ENCODE measurements at places on chromosomes 16 and 17. TPM values are rescaled to one million over a fixed set of nuclear protein-coding genes. Genes with fewer than 3 reads are reported as not detected.

DNA sequence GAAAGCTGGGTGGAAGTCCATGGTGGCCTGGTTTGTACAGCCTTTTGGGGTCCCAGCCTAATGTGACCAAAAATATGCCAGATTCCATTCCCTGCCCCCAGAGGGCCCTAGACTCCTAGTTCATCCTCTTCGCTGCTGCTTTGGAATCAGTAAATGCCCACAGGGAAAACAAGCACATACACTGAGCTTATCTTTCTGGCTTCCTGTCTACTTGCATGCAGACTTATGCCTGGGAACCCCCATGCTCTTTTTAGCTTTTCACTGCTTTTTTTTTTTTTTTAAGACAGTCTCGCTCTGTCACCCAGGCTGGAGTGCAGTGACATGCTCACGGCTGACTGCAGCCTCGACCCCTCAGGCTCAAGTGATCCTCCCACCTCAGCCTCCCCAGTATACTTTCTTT, 6.2 kb upstream of the CD300LG start:
- no peaks in the 10 kb centered on the region for H3K4me1 ChIP-seq
- no peak overlapping the region for H3K4me3 ChIP-seq
- no peak overlapping the region for H3K27ac ChIP-seq

The MSLN gene
- not detected for total RNA-seq

The OR4D1 gene
- 2.2 TPM for total RNA-seq

- no peak for DNase-seq
- no peaks in the 10 kb centered on the region for H3K4me1 ChIP-seq
- H3K4me3 ChIP-seq = no peak overlapping the region
- H3K27me3 ChIP-seq = peaks cover 41% of the 10 kb centered on the region
Observed at GRCh38 chr16:85471469-85472431, 141.4 kb upstream of the GSE1 start.

The CCDC43 gene
- total RNA-seq = 20.4 TPM

The CSH2 gene
- not detected for total RNA-seq

The SEPTIN12 gene
- not detected for total RNA-seq

GRCh38 chr17:10757067-10757466, 27.2 kb upstream of the TMEM220 start:
- H3K4me3 ChIP-seq = no peak overlapping the region
- H3K4me1 ChIP-seq = no peaks in the 10 kb centered on the region
- no peaks in the 10 kb centered on the region for H3K36me3 ChIP-seq
- H3K27ac ChIP-seq = no peak overlapping the region
- no peak for DNase-seq
- peaks cover 2% of the 10 kb centered on the region for H3K27me3 ChIP-seq

DNA sequence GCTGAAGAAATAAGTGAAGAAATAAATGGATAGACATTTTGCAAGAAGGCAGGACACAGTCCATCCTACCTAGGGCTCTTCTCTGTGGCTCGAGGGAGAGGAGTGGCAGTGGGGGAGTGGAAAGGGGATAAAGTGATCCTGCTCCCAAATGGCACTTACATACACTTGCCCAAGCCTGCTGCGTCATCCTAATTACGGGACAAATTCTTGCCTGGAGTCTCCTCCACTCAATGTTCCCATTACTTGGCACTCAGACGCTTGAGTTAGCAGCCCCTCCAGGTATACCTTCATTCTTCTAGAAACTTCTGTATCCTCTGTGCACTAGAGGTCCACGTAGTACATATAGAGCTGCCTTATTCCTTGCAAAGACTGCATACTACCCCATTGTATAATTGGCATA, 15.7 kb upstream of the MAP3K14 start:
- H3K27me3 ChIP-seq = peaks cover 5% of the 10 kb centered on the region
- peaks cover 8% of the 10 kb centered on the region for H3K4me1 ChIP-seq
- H3K4me3 ChIP-seq = no peak overlapping the region
- H3K27ac ChIP-seq = no peak overlapping the region
- no peaks in the 10 kb centered on the region for H3K36me3 ChIP-seq
- no peak for DNase-seq

- H3K27ac ChIP-seq = no peak overlapping the region
- H3K4me3 ChIP-seq = no peak overlapping the region
- no peaks in the 10 kb centered on the region for H3K4me1 ChIP-seq
- no peaks in the 10 kb centered on the region for H3K27me3 ChIP-seq
- DNase-seq = no peak
Observed at GRCh38 chr16:56075732-56076388, 115.4 kb upstream of the GNAO1 start.

GRCh38 chr17:72671016-72671415, 421.5 kb downstream of the SLC39A11 start:
- no peaks in the 10 kb centered on the region for H3K4me1 ChIP-seq
- DNase-seq = no peak
- H3K36me3 ChIP-seq = peaks cover 3% of the 10 kb centered on the region
- H3K27me3 ChIP-seq = no peaks in the 10 kb centered on the region

DNA sequence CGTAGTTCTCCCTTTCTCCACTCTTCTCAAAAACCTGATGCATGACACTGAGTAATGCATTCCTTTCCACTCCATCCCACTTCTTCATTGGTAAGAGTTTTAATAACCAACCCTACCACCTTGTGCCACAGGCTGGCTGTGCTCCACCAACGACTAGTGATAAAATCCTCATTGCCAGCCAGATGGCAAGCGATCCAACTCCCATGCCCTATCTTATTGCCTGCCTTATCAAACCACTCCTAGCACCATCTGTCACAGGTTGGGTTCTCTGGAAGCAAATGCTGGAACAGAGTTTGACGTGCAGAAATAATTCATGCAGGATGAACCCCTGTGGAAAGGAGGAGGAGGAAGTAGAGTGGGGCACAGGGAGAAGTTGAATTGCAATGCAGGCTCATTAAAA, 99.5 kb downstream of the CHD9NB start:
- H3K4me1 ChIP-seq = no peaks in the 10 kb centered on the region
- no peaks in the 10 kb centered on the region for H3K27me3 ChIP-seq
- H3K36me3 ChIP-seq = no peaks in the 10 kb centered on the region
- H3K27ac ChIP-seq = no peak overlapping the region

The ABCC11 gene
- not detected for total RNA-seq

DNA sequence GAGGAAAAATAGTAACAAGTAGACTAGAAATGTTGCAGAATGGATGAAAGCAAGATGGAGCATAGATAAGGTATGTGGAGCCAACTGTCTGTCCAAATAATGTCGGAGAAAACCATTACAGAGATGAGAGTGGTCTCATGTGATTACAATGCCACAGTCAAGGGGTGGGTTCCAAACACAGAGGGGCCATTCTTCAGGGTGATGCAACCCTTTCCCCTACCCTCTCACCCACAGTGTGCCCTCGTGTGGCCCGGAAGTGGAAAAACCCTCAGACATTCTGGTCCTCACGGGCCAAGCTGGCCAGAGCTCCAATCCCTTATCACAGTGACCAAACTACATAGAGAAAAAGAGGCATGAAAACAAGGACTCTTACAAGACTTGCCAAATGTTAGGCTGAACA, 17.7 kb upstream of the HS3ST3A1 start:
- no peaks in the 10 kb centered on the region for H3K4me1 ChIP-seq
- no peak for DNase-seq
- H3K36me3 ChIP-seq = no peaks in the 10 kb centered on the region
- peaks cover 2% of the 10 kb centered on the region for H3K27me3 ChIP-seq

The PFAS gene
- 37.8 TPM for total RNA-seq

DNA sequence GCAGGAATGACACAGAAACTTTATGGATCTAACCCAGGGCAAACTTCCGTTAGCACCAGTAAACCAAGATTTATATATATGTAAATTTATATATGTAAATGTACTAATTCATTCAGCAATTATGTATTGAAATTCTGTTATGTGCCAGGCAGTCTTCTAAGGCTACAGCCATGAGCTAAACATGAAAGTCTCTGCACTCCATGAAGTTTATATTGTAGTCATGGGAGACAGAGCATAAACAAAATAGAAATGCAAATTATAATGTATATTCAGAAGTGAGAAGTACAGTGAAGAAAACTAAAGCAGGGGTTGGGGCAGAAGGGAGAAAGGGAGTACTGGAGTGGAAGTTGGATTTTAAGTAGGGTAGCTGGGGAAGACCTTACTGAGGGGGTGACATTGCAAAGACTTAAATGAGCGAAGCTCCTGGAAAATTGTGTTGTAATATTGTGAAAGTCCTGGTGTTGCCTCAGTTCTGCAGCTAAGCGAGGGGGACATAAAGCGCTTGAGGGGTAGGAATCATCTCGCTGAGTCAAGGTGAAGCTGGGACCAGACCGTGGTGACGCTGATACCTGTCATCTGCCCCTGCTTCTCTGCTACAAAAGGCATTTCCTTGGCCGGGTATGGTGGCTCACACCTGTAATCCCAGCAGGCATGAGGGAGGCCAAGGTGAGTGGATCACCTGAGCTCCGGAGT, 64.8 kb downstream of the YPEL2 start:
- H3K27me3 ChIP-seq = no peaks in the 10 kb centered on the region
- H3K36me3 ChIP-seq = peaks cover 15% of the 10 kb centered on the region
- H3K27ac ChIP-seq = no peak overlapping the region
- no peak overlapping the region for H3K4me3 ChIP-seq
- DNase-seq = no peak

The SPNS2 gene
- 0.53 TPM for total RNA-seq

The SDR42E1 gene
- total RNA-seq = 7.4 TPM
